Left lung (tissue), 14 donors: ENCODE measurements at places on chromosomes 4 and X. TPM values are rescaled to one million over a fixed set of nuclear protein-coding genes. Genes with fewer than 3 reads are reported as not detected.

DNA sequence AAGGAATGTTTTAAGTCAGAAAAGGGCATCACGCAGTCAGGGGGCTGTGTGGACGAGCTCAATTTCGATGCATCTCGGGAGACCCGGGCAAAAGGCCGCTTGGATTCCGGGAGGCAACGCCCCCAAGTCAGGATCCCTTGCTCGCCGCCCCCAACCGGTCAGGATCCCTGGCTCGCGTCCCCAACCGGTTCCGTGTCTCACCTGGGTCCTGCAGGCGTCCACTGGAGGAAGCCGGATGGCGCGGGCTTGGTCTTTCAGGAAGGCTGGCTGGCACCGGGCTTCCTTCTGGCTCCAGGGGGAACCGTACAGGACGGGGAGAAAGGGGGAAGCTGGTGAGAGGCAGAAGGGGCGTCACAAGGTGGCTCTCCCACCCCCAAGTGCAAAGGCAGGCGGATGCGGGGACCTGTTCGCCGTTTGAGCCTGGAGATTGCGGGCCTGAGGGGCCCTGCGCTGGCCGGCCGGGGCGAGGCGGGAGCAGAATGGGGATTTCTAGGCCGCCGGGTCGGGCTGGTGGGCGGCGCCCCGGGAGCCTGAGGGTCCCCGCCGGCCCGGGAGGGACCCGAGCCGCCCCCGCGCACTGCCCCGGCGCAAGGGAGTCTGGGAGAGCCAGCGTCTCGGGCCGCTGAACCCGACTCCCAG is 84.7 kb downstream of the HPRT1 start:
- no peak for DNase-seq

DNA sequence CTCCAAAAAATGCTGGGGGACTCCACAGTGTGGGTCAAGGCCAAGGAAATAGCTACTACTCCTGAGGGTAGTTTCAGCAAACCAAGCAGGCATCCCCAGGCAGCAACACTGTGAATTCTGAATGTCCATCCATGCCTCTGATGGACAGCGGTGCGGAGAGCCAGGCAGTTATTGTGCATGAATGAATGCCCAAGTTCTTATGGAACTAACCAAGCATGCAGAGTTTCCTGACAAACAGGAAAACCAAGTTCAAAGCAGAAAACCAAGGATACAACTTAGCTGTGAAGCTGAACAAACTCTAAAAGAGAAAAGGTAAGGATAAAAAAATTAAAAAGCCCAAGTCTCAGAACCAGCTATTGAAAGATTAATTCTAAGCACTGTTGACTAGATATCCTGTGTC is 642.6 kb upstream of the HS3ST1 start:
- no peak for DNase-seq

DNA sequence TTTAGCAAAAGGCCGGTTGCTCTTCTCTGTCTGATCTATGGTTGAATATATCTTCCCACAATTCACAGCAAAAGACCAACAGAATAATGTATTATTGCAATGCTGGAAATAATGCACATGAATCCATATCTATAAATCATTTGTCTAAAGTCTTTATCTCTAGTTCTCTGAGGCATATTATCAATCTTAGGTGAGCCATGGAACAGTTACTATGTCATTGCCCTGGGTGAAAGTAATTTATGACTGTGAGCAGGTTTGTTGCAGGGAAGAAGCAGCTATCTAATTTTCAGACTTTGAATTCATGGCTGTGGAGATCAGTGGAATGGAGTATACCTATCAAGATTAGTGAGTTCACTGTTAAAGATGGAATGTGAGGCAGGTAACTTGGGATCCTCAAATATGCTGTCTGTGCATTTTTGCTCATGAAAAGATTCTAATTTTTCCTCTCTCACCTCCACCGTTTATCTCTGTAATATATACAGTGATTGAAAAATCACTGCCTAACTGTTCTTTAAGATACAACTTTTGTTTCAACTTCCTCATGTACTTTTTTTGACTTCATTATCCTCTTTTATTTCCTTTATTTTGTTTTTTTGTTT is 256.8 kb upstream of the ARSJ start:
- DNase-seq: no peak

- DNase-seq: no peak
These were observed 44.5 kb downstream of the BRWD3 start for GRCh38 chrX:80765220-80765625.

GRCh38 chrX:87727620-87728019 is 210.0 kb downstream of the KLHL4 start:
- no peak for DNase-seq

- DNase-seq: no peak
These were observed 105.8 kb upstream of the CBR4 start for GRCh38 chr4:169115897-169116254.

DNA sequence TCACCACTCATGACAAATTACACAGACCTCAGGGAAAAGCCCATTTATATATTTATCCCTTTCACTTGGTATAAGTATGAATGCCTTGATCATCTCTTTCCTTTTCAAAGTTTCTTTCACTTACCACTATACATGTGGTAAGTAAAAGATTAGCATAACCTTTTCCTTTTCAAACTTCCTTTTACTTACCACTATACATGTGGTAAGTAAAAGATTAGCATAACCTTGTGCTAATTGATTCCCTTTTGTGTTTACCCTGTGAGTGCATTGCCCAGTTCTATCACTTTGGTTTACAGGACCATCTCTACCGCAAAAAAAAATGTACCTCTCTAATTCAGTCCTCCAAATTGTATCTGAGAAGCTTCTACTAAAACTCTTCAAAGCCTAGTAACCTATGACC is 32.7 kb upstream of the TCEANC start:
- DNase-seq: no peak

- DNase-seq: no peak
These were observed 298.5 kb downstream of the KCTD8 start for GRCh38 chr4:44150091-44150576.

Gene NAP1L3
- 15.0 TPM for polyA plus RNA-seq

Gene DMP1
- polyA plus RNA-seq: 0.07 TPM
